ENCODE measurements at places on chromosomes 4 and X.

GRCh38 chr4:183554878-183555585 lies 50.2 kb downstream of the ING2 start:
- no peak for DNase-seq

DNA sequence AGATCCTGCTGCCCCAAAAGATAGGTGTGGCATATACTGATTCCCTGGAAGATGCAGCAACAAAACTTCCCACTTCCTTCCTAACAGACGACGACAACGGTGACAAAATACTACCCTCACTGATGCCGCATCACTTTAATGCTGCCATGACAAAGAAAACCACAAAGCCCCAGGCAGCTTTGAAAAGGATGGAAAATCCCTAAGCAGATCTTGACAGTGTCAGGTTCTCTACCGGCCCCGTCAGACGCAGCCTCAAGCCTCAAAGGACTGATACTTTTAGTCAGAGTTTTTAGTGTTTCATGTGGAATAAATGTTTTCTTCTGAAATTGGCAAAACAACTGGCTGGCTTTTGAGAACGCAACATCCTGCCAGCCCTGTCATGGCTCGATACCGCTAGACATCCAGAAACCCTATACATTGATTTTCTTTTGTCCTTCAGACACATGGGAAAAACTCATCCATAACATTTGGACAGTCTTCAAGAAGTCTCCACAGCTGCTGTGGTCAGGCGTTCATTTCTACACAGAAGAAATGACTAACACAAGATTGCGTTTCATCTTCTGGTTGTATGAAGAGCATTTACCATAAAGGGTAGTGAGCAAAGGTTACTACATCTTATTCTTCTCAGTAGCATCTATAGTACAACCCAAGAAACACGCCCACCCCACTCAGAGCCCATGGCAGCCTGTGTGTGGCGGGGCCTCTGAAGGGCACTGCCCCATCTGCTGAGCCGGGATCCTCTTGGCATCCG lies 60.1 kb downstream of the GATB start:
- no peak for DNase-seq

GRCh38 chrX:70183091-70183490 lies 5.8 kb downstream of the DGAT2L6 start:
- DNase-seq = no peak

GRCh38 chrX:1874899-1875298 lies 260.0 kb downstream of the ASMT start:
- DNase-seq = no peak

GRCh38 chrX:124679199-124679598 lies 332.8 kb downstream of the SH2D1A start:
- no peak for DNase-seq

DNA sequence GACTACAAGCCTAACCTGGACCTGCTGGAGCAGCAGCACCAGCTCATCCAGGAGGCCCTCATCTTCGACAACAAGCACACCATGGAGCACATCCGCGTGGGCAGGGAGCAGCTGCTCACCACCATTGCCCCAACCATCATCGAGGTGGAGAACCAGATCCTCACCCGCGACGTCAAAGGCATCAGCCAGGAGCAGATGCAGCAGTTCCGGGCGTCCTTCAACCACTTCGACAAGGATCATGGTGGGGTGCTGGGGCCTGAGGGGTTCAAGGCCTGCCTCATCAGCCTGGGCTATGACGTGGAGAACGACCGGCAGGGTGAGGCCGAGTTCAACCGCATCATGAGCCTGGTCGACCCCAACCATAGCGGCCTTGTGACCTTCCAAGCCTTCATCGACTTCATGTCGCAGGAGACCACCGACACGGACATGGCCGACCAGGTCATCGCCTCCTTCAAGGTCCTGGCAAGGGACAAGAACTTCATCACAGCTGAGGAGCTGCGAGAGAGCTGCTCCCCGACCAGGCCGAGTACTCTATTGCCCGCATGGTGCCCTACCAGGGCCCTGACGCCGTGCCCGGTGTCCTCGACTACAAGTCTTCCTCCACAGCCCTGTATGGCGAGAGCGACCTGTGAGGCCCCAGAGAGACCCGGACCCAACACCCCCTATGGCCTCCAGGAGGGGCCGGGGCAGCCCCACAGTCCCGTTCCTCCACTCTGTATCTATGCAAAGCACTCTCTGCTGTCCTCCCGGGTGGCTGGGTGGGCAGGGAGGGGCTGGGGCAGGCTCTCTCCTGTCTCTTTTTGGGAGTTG lies 486.2 kb downstream of the TRAM1L1 start:
- DNase-seq = no peak

GRCh38 chrX:125291124-125291523 lies 28.5 kb upstream of the TEX13C start:
- DNase-seq = peak; percentile 19

- no peak for DNase-seq
Measured at GRCh38 chr4:34202154-34202553, 2042.2 kb downstream of the ARAP2 start.

DNA sequence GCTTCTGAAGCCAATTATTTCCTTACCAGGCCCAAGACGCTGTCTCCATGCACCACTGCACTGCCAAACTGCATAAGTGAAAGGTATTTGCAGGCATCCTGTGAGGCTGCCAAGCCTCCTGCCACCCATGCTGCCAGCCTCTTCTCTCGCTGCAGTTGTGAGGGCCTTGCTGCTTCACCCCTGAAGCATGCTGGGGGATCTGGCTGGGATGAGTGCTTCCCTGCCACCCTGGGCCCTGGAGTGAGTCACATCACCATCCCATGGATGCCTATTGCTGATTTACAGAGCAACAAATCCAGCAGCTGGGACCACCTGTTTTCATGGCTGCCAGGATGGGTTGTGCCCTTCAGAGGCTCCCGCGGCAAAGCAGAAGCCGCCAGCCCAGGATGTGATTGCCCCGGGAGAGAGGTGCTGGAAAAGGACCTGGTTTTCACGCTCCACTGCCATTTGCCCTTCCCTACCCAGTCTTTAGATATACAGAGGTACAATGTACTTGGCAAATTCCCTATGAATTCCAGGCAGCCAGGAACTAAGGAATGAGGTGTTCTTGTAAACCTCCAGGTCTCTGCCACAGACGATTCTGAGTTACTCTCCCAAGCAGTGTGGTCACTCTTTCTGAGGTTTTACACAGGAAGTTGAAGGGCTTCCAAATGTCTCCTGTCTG lies 41.5 kb upstream of the PTCHD1 start:
- DNase-seq = no peak

- no peak for DNase-seq
Measured at GRCh38 chrX:2136848-2137247, 363.9 kb downstream of the DHRSX start.

DNA sequence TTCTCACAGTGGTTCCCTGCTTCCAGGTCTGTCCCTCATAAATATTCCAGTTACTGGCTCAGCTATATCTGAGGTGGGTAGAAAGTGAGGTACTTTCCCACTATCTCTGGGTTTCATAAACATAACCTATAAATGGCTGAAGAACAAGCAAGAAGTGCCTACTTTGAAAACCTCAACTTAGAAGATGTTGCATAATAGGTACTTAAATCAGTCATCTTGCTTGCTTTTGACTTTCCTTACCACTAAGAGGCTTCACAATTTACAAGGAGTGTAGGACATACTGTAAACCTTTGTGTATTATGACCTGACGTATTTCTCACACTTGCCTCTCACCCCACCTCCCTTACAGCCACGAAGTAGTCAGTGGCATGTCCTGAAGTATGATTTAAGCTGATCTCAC lies 145.9 kb downstream of the PCDH19 start:
- DNase-seq = no peak

All from NCI-H774 (cell line).